Breast epithelium (tissue), 4 donors: ENCODE measurements at places on chromosomes 2 and 18.

- DNase-seq: no peak
These were observed 571.7 kb upstream of the FANCL start for GRCh38 chr2:58812771-58813344.

- no peak for DNase-seq
These were observed 468.9 kb downstream of the PARD3B start for GRCh38 chr2:205014201-205014600.

- DNase-seq: peak; percentile 37
These were observed 5.7 kb downstream of the RAMP1 start for GRCh38 chr2:237864940-237865622.

DNA sequence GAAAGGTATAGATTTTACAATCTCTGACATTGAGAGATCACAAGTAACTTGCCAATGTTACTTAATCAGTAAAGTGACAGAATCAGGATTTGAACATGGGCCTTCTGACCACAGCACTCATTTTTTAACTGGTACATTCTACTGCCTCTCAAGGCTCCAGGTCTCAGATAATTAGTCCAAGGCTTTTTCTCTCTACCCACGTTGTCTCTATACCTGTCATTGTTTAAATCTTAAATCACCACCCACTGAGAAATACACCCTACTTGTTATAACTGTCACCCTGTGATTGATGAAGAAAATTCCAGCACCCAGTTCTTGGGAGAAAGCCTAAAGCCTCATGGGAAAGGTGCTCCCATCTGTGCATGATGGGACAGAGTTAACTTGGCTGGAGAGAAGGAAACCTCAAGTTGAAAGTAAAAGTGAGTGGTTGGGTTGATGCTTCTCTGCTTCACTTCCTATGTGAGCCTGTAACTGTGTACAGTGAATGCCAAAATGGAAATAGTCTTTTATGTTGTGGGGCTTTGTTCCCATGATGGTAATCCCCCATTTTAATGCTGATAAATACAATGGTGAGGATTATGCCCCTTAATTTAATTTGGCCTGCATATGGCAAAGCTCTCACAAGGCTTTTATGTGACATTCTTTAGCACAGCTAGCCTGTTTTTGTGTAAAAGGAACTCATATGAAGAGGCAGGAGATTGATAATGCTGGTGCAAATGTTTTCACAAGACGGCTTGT, 190.1 kb upstream of the SP5 start:
- DNase-seq: no peak

DNA sequence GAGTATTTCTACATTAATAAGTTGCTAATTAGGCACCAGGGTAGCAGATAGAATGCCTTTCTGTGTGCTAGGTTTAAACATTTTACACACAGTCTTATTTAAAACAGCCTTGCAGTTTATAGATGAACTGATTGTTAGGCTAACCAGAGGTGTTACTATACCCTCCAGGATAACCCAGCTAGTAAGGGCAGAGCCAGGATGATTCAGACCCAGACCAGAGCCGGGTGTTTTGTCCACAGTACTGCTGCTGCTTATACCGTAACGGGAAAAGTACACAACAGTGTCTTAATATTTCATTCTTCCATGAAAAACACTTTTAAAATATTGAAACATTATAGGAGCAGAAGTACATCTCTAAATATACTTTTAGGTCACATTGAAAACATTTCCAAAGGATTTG, 82.7 kb downstream of the MALT1 start:
- no peak for DNase-seq

- DNase-seq: no peak
These were observed 22.9 kb upstream of the MTX2 start for GRCh38 chr2:176246331-176246730.

- DNase-seq: no peak
These were observed 21.3 kb upstream of the ARL5A start for GRCh38 chr2:151849413-151850010.

- no peak for DNase-seq
These were observed 73.9 kb downstream of the ACKR3 start for GRCh38 chr2:236643480-236643879.

- DNase-seq: no peak
These were observed 408.8 kb upstream of the LYPD1 start for GRCh38 chr2:133078667-133079411.

DNA sequence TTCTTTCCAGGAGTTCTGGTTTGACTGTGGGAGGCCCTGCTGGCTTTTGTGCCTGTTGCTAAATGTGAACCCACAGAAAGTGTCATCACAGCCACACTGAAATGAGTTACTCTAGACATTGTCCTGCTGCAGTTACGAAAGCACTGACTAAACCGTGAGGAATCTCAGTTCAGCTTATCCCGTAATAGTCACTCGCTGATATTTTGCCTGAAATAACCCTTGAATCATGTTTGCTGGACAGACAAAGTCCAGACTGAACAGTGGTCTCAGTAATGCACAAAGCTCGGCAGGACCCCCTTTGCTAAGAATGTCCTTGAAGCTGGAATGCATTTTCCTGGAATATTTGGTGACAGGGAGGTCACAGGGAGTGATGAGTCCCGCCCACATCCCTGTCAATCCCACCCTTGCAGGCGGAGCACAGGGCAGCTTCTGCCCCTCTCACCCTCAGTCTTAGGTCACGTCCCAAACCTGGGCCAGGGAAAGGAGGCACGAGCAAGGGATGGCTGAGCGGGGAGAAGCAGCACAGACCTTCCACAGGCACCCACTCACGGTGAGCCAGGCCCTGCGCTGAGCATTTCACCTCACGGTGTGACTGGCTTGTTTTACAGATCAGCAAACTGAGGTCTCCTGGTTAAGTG, 53.4 kb downstream of the ADI1 start:
- DNase-seq: no peak

- DNase-seq: no peak
These were observed 98.8 kb downstream of the OLA1 start for GRCh38 chr2:174149530-174149929.

- DNase-seq: no peak
These were observed 112.9 kb downstream of the SEPTIN10 start for GRCh38 chr2:109500910-109501309.

- DNase-seq: peak; percentile 45
These were observed 49.7 kb upstream of the ODC1 start for GRCh38 chr2:10497797-10498251.

- DNase-seq: peak; percentile 59
These were observed 3.1 kb upstream of the KYNU start for GRCh38 chr2:142874293-142874814.

- DNase-seq: no peak
These were observed 80.5 kb upstream of the SPATS2L start for GRCh38 chr2:200225951-200226350.

GRCh38 chr2:53576166-53576565, 191.4 kb upstream of the CHAC2 start:
- no peak for DNase-seq

GRCh38 chr2:120964819-120965218, 229.2 kb downstream of the GLI2 start:
- DNase-seq: no peak

DNA sequence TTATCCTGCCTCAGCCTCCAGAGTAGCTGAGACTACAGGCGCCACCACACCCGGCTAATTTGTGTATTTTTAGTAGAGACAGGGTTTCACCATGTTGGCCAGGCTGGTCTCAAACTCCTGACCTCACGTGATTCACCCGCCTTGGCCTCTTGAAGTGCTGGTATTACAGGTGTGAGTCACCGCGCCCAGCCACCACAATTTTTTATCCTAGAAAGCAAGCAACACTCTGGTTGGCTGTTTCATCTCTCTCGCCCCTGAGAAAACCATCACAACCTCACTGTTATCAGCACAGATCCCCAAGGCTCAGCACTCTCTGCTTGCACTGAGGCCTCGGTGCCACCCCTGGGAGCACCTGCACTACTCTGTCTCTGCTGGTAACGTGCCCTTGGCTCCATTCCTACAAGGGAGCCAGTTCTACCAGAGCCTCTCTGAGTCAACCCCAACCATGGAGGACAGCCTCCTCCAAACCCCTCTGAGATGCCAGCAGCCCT, 134.8 kb upstream of the AGAP1 start:
- no peak for DNase-seq

GRCh38 chr18:45340884-45341283, 274.4 kb upstream of the SLC14A2 start:
- DNase-seq: no peak

DNA sequence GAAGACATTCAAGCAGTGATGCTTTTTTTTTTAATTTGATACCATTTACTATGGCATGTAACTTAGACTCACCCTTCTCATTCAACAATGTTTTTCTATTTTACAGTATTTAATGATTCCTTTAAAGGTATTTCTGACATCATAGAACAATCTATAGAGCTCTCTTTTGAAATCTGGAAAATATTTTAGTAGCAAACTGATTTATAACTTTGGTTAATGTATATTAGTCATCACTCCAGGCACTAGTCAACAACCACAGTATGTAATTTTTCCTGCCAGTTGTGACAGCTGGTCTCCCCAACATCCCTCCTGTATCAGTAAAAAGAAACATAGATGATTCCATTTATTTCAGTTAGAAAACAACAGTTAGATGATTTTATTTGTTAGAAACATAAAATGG, 122.9 kb downstream of the LCLAT1 start:
- no peak for DNase-seq

DNA sequence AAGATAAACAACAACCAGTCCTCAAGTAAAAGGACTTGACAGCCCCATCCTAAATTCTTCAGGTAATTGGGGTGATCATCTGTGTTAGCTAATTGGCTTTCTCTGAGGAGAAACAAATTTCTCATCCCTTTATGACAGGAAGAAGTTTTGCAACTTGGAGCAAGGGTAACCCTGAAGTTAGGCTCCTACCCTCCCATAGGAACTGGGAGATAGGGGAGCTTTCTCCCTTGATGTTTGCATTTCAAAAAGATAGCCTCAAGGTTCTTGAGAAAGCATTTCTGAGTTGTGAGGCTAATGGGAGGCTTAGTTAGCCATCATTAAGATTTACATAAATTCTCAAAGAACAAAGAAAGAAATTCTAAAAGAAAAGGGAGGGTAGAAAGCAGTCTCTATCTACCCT, 95.4 kb downstream of the MAP2 start:
- no peak for DNase-seq

- no peak for DNase-seq
These were observed 117.7 kb upstream of the IL1R2 start for GRCh38 chr2:101874069-101874468.

- DNase-seq: no peak
These were observed 634.0 kb downstream of the LRP1B start for GRCh38 chr2:141496810-141497209.

GRCh38 chr2:157321466-157321865, 4.2 kb downstream of the ERMN start:
- no peak for DNase-seq

GRCh38 chr2:18094277-18094676, 215.8 kb downstream of the KCNS3 start:
- DNase-seq: no peak

DNA sequence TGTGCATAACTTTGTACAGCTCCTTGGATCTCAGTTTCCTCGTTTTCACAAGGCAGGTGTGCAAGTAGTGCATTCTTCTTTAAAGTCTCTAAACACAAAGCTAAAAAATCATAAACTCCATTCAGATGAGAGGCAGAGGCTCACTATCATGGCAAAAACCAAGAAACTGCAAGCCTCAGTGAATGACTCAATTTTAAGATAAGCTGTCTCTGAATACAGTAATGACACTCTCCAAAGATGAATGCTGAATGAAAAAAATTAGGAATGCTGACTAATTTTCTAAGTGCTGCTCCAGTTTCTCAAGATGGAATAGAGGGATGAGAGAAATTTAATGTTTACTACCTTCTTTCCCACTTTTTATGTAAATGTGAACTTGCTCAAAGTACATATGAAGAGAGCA, 17.2 kb downstream of the B4GALT6 start:
- DNase-seq: no peak

GRCh38 chr2:49261781-49262180, 107.5 kb upstream of the FSHR start:
- DNase-seq: no peak

DNA sequence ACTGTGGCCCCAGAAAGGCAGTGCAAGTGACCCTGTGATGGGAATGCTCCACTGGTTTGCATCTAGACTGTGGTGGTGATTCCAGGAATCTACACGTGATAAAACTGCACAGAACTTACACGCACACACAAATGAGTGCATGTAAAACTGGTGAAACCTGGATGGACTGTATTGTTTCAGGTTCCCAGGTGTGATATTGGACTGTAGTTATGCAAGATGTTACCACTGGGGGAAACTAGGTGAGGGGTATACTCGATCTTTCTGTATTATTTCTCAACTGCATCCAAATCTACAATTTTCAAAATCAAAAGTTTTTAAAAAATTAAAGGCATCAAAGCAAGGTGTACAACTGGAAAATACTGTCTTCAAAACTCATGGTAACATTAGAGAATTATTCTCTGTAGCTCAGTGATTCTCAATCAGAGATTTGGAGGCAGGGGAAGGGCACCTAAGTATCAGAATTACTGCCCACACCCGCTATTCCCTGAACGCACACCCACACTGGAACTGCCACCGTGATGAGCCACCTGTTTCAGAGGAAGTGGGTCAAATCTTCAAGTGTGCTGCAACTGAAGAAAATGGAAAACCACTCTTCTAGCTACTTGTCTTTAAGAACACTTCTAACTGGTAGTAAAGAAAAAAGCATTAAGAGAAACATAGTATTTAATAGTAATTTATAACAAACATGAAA, 26.7 kb downstream of the PTPN2 start:
- no peak for DNase-seq

- DNase-seq: no peak
These were observed 811.1 kb upstream of the LRATD1 start for GRCh38 chr2:13821255-13821880.

- DNase-seq: no peak
These were observed 129.0 kb downstream of the CAMKMT start for GRCh38 chr2:44490726-44491125.

GRCh38 chr18:56038171-56039030, 450.4 kb upstream of the TCF4 start:
- no peak for DNase-seq

- no peak for DNase-seq
These were observed 142.8 kb downstream of the SRBD1 start for GRCh38 chr2:45468279-45468678.

GRCh38 chr2:38524580-38524979, 78.1 kb downstream of the HNRNPLL start:
- no peak for DNase-seq

DNA sequence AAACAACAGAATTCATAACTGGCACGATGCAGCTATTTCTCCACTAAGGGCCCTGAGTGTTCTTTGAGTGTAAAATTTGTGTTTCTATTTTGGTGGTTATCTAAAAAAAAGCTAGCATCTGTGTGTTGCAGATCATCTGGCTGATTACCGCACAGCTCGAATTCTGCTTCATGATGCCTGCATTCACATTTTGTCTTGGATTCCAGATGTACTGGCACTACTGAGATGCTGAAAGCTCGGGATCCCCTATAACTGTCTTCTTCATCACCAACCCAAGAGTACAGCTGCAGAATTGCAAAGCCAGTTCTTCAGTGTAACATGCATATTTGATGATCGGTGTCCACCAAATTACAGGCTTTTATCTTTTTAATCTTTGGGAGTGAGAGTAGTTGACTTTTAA, 51.6 kb upstream of the ZNF532 start:
- no peak for DNase-seq

- no peak for DNase-seq
These were observed 26.5 kb downstream of the FIGN start for GRCh38 chr2:163709270-163709669.
